ENCODE measurements at places on chromosomes 6 and 20.

- H3K27ac ChIP-seq = peak overlapping the region; percentile 19
- no peak for DNase-seq
Measured at GRCh38 chr6:7124636-7125035, 16.9 kb downstream of the RREB1 start.

GRCh38 chr6:105501246-105501645, 98.4 kb upstream of the PREP start:
- H3K4me3 ChIP-seq = no peak overlapping the region
- H3K4me1 ChIP-seq = no peaks in the 10 kb centered on the region
- H3K27ac ChIP-seq = no peak overlapping the region
- no peak for DNase-seq

DNA sequence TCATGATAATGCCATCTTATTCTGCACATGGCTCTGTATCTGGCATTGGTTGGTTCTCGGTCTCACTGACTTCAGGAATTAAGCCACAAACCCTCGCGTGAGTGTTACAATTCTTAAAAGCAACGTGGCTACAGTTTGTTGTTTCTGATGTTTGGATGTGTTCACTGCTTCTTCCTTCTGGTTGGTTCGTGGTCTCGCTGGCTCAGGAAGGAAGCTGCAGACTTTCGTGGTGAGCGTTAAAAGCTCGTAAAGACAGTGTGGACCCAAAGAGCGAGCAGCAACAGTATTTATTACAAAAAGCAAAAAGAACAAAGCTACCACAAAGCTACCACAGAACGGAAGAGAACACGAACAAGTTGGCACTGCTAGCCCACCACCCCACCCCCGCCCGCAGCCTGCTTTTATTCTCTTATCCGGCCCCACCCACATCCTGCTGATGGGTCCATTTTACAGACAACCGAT, 51.1 kb downstream of the MYLIP start:
- no peak for DNase-seq
- H3K36me3 ChIP-seq = no peaks in the 10 kb centered on the region
- H3K27me3 ChIP-seq = no peaks in the 10 kb centered on the region

GRCh38 chr6:152018876-152019275, 211.4 kb downstream of the ESR1 start:
- H3K27me3 ChIP-seq = no peaks in the 10 kb centered on the region
- H3K4me3 ChIP-seq = no peak overlapping the region
- no peak overlapping the region for H3K27ac ChIP-seq
- H3K36me3 ChIP-seq = no peaks in the 10 kb centered on the region

GRCh38 chr20:10059006-10059405, 24.2 kb downstream of the ANKEF1 start:
- H3K4me1 ChIP-seq = no peaks in the 10 kb centered on the region
- DNase-seq = no peak
- H3K27me3 ChIP-seq = no peaks in the 10 kb centered on the region
- no peak overlapping the region for H3K27ac ChIP-seq
- H3K36me3 ChIP-seq = no peaks in the 10 kb centered on the region

DNA sequence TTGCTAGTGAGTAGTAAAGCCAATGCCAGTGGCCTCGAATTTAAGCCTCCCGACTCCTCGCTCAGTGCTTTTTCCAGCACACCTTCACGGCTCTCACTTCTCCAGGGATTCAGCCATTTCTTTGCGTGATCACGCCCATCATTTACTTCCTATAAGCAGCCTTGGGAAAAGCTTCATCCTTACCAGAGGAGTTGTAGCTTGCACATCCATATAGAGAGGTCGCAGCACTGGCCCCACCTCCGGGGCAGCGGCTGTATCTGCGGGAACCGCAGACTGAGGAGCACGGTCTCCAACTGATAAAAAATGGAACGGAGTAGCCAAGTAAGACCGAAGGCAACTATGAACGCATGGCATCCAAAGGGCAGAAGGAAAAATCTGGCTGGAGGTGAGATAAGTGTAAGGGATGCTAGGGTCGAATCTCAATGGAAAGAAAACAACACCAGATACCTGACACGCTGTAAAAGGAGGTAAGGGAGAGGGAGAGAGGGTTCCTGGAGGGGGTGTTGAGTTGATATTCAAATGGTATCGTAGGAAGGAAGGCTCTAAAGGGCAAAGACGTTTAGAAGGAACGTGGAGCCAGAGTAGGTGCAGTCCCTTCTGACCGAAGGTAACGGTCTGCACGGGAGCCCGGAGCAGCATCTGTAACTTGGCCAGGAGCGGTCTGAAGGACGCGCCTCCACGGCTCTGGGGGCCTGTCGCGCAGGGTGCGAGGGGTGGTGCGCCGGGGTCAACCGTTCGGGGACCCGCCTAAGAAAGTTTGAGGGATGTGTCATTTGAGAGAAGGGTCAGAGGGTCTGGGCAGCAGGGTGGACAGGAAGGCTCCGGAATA, 640 bp downstream of the NFS1 start:
- peak overlapping the region; percentile 89 for H3K4me3 ChIP-seq
- H3K27ac ChIP-seq = peak overlapping the region; percentile 81
- DNase-seq = no peak

- no peaks in the 10 kb centered on the region for H3K36me3 ChIP-seq
- H3K27ac ChIP-seq = no peak overlapping the region
- no peak overlapping the region for H3K4me3 ChIP-seq
- DNase-seq = no peak
- H3K4me1 ChIP-seq = no peaks in the 10 kb centered on the region
- no peaks in the 10 kb centered on the region for H3K27me3 ChIP-seq
Measured at GRCh38 chr20:6863798-6864201, 96.3 kb downstream of the BMP2 start.

GRCh38 chr6:37920667-37921066, 101.1 kb downstream of the ZFAND3 start:
- no peak for DNase-seq
- no peak overlapping the region for H3K4me3 ChIP-seq
- H3K27ac ChIP-seq = no peak overlapping the region
- no peaks in the 10 kb centered on the region for H3K27me3 ChIP-seq
- H3K4me1 ChIP-seq = no peaks in the 10 kb centered on the region
- no peaks in the 10 kb centered on the region for H3K36me3 ChIP-seq

DNA sequence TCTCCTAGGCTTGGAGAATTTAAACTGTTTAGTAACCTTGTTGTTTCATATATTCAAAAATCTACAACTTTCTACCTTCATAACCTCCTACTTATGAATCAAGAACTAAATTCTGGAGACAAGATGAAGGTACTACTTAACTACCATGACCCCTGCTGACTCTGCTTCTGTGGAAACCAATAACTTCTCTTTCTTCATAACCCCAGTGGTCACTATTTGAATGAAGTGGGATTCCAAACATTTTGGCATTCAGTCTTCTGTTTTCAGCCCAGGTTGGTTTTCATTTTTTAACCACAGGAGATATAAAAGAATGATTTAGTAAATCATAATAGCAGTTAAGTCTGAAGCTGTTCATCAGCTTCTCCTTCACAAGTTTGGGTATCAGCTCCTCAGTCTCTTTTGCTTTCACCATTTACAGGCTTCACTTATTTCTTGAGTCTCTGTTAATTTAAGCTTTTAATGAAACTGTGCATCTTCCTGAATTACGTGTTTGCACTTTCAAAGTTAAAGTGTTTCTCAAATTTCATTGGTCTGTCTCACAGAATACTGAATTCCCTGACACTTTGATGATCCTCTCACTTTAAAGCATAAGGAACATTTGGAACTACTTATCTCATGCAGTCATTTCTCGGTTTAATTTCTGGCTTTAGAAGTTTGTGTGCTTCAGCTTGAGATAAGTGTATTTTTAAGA, 9.5 kb downstream of the SENP6 start:
- no peaks in the 10 kb centered on the region for H3K36me3 ChIP-seq
- H3K4me1 ChIP-seq = peaks cover 21% of the 10 kb centered on the region
- H3K27me3 ChIP-seq = no peaks in the 10 kb centered on the region
- DNase-seq = no peak
- H3K4me3 ChIP-seq = no peak overlapping the region

GRCh38 chr20:45813006-45813340, 529 bp downstream of the UBE2C start:
- H3K4me1 ChIP-seq = no peaks in the 10 kb centered on the region
- H3K27me3 ChIP-seq = no peaks in the 10 kb centered on the region
- peak overlapping the region; percentile 47 for H3K4me3 ChIP-seq
- H3K36me3 ChIP-seq = no peaks in the 10 kb centered on the region

GRCh38 chr20:8254911-8255582, 123.0 kb downstream of the PLCB1 start:
- H3K4me3 ChIP-seq = no peak overlapping the region
- H3K4me1 ChIP-seq = peaks cover 14% of the 10 kb centered on the region
- H3K27me3 ChIP-seq = no peaks in the 10 kb centered on the region
- no peaks in the 10 kb centered on the region for H3K36me3 ChIP-seq
- no peak for DNase-seq

DNA sequence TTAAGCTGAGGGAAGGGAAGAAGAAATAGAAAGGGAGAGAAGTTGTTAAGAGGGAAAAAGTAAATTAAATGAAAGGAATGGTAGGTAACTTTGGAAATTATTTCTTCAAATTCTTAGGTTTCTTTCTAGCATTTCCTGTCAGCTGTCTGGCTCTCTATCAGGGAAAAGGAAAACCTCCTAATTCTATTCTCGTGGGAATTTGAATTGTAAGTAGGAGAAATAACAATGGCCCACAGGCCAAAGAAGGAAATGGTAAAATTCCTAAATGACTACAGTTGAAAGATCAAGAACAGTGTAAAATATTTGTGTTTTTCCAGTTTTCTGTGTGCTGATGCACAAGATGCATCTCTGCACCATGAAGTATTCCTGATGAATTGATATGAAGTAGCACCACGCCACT, 173.0 kb downstream of the IBTK start:
- H3K36me3 ChIP-seq = no peaks in the 10 kb centered on the region
- no peak overlapping the region for H3K4me3 ChIP-seq
- DNase-seq = no peak
- H3K27ac ChIP-seq = no peak overlapping the region

DNA sequence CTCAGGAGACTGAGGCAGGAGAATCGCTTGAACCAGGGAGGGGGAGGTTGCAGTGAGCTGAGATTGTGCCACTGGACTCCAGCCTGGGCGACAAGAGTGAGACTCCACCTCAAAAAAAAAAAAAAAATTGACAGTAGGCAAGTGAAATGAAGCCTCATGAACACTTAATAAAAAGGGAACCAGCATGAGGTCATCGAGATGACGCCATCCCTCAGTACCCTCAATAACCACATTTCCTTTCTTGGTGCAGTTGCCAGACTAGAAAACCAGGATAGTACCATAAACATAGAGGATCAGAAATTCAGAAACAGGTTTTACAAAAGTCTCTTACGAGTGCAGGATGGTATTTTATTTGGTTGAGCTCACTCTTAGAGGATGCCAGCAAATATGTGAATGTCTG, 584.1 kb downstream of the MAFB start:
- H3K4me3 ChIP-seq = no peak overlapping the region
- no peaks in the 10 kb centered on the region for H3K36me3 ChIP-seq
- H3K27ac ChIP-seq = no peak overlapping the region
- no peak for DNase-seq

DNA sequence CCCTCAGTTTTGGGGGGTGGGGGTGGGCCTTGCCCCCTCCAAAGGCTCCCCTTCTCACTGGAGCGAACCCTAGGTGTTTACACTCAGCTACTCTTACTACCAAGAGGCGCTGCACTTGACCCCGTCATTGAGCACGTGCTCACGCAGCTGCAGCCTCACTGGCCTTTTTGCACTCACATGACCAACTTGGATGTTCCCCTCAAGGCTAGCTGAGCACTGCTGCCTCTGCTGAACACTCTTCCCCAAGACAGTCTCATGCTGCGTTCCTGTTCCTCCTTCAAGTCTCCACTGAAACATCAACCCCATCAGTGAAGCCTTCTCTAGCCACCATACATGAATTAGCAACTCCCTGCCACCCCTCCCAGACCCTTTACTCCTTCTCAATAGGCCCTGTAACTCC, 4.0 kb downstream of the SOD2 start:
- H3K4me1 ChIP-seq = peaks cover 35% of the 10 kb centered on the region
- DNase-seq = no peak
- no peaks in the 10 kb centered on the region for H3K27me3 ChIP-seq

DNA sequence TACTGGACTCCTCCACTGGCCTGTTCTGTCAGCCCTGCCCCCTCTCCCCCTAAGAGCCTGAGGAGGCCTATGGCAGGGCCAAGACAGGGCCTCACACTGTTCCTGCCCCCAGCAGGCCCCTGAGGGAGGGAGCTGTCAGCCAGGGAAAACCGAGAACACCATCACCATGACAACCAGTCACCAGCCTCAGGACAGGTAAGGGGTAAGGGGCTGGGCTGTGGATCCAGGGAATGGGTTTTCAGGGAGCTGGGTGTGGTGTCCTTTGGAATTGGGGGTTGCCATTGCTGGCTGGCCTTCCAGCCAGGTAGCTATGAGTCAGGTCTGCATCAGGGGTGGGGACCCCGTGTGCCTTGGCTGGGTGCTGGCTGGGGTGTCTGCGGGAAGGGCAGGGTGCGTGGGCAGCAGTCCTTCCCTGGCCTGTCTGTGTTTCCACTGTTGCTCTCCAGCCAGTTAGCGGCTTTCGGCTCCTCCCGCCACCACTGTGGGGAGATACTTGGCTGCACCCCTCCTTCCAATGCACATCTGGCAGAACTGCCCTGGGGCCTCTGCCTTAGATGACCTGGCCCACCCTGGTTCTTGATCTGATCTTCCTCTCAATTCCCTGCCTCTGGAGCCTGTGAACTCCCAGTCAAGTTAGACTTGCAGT, 3.9 kb downstream of the SLC29A1 start:
- no peaks in the 10 kb centered on the region for H3K27me3 ChIP-seq
- H3K4me1 ChIP-seq = peaks cover 20% of the 10 kb centered on the region
- H3K4me3 ChIP-seq = no peak overlapping the region

- no peak overlapping the region for H3K4me3 ChIP-seq
- no peaks in the 10 kb centered on the region for H3K27me3 ChIP-seq
- H3K27ac ChIP-seq = no peak overlapping the region
- no peaks in the 10 kb centered on the region for H3K4me1 ChIP-seq
- no peak for DNase-seq
Measured at GRCh38 chr6:14729129-14729871, 516.6 kb upstream of the JARID2 start.

- no peak overlapping the region for H3K4me3 ChIP-seq
- no peaks in the 10 kb centered on the region for H3K27me3 ChIP-seq
- H3K27ac ChIP-seq = peak overlapping the region; percentile 50
- H3K36me3 ChIP-seq = no peaks in the 10 kb centered on the region
Measured at GRCh38 chr6:54717849-54718455, 128.6 kb upstream of the FAM83B start.
